ENCODE measurements at places on chromosomes 1 and 21. TPM values are rescaled to one million over a fixed set of nuclear protein-coding genes. Genes with fewer than 3 reads are reported as not detected.
A peak's percentile ranks its signal among the peaks of the same experiment; 100 is the strongest.

Gene BSND
- not detected for polyA plus RNA-seq

GRCh38 chr1:19357299-19357986, 45.3 kb downstream of the SLC66A1 start:
- no peak for DNase-seq

DNA sequence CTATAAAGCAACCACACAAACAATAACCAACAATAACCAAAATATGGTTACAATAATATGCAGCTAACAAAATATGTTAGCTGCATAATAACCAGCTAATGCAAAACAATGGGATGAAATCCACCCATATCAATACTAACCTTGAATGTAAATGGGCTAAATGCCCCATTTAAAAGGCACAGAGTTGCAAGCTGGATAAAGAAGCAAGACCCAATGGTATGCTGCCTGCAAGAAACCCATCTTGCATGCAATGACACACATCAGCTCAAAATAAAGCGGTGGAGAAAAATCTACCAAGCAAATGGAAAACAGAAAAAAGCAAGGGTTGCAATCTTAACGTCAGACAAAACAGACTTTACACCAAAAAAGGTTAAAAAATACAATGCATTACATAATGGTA, 316.5 kb upstream of the NR5A2 start:
- no peak for DNase-seq

GRCh38 chr1:155978973-155979429, 654 bp upstream of the ARHGEF2 start:
- DNase-seq, result peak; percentile 31

DNA sequence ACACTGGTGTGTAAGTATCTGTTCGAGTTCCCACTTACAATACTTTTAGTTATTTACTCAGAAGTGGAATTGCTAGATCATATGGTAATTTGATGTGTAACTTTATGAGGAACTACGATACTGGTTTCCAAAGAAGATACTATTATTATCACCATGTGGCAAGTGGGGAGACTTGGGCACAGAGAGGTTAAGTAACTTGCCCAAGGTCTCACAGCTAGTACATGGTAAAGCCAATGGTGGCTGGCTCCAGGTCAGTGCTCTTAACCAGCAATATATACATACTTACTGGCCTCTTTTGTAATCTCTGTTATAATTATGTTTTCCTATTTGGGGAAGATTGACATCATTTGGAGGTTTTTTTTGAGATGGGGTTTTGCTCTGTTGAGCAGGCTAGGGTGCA, 138.9 kb upstream of the HNRNPU start:
- DNase-seq, result no peak

GRCh38 chr21:44932408-44933181, 7.2 kb upstream of the SLX9 start:
- DNase-seq, result no peak

GRCh38 chr1:79430437-79430836, 423.9 kb upstream of the ADGRL4 start:
- DNase-seq, result no peak

GRCh38 chr21:25039461-25040380, 567.6 kb downstream of the MRPL39 start:
- peak; percentile 5 for DNase-seq

Gene IL19
- not detected for polyA plus RNA-seq

GRCh38 chr1:29415156-29415830, 179.0 kb downstream of the PTPRU start:
- no peak for DNase-seq

DNA sequence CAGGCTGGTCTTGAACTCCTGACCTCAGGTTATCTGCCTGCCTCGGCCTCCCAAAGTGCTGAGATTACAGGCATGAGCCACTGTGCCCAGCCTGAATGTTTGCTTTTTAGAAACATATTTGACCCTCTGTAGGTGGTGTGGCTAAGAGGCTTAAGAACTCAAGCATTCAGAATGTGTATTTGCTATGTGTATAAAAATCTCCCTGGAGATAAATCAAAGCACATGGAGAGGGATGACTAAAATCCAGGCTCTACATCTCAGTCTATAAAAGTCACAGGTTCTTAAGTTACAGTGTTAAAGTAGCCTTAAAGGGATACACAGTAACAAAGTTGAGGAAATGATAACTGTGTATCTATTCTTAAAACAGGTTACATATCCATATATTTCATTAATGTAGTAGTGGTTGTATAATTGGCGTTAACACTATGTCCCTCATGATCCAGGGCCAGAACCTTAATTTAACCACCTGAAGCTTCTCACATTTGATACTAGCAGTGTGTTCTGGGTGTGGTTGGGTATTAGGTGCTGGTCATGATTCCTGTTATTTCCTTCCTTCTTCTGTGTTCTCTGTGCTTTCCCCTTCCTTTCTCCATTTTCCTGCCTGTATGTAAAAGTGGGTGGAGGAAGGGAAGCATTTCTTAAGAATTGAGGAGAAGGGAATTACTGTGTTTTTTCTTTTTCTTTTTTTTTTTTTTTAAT, 16.2 kb downstream of the GIPC2 start:
- peak; percentile 94 for DNase-seq

GRCh38 chr1:28091043-28091781, 2.8 kb upstream of the EYA3 start:
- peak; percentile 72 for DNase-seq

DNA sequence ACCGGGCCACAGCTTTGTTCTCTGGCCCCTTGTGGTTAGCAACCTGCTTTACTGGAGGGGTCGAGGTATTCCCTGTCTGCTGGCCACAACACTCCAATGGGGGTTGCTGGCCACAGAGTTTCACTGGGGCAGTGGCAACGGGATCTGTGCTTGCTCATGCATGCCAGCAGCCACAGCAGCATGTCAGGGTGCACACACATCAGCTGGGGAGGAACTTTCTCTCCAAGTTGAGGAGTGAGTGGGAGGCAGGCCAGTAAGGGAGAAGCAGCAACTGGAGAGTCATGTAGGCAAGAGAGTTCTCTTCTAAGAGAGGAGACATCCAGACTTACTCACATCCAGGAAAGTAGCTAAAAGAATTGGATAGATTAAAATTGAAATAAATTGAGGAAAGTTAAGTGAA, 38.0 kb downstream of the SAMD13 start:
- DNase-seq, result peak; percentile 68

Gene TDRD5
- not detected for polyA plus RNA-seq

GRCh38 chr21:27534206-27534605, 567.3 kb upstream of the ADAMTS5 start:
- no peak for DNase-seq

DNA sequence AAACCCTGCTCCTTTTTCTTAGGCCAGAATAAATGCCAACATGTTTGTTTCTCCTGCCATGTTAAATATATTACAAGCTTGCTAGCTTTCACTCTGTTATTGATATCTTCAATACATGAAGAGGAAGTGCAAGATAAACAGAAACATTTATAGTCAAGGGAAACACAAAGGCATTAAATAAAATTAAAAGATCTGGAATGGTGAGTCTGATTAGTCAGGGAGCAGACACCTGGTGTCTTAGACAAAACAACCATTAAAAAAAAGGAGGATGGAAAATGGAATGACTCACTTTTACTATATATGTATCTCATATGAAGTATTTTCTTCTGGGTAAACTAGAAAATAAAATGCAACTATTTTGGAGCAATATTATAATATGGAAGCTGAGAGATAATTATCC, 123.3 kb downstream of the SMYD3 start:
- no peak for DNase-seq

DNA sequence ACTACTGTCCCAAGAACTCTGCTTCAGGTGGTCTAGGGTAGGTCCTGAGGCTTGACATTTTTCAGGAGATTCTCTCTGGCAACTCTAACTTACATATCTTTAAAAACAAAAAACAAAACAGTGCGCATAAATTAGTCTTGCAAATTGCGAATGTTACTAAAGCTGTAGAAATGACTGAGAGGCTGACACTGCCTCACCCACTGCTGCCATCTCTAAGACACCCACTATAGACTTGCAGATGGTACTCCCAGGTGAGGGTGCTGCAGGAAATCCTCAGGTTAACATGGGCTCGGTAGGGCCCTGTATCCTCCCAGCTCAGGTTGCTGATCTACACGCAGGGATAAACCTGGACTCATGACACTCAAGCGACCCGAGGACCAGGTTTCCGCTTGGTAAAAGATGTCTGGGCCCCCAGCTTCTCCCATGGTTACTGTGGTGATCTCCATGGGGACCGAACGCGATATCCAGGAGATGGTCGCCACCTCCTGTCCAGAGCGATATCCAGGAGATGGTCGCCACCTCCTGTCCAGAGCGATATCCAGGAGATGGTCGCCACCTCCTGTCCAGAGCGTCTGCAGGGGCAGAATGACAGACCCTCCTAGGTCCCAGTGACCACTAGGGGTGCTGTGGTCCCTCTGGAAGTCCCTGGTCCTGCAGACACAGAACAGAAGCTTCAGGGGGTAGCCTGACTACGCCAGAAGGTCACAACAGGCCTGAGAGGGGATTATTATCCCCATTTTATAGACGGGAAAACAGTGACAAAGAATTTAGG, 16.2 kb upstream of the LY9 start:
- DNase-seq, result no peak

DNA sequence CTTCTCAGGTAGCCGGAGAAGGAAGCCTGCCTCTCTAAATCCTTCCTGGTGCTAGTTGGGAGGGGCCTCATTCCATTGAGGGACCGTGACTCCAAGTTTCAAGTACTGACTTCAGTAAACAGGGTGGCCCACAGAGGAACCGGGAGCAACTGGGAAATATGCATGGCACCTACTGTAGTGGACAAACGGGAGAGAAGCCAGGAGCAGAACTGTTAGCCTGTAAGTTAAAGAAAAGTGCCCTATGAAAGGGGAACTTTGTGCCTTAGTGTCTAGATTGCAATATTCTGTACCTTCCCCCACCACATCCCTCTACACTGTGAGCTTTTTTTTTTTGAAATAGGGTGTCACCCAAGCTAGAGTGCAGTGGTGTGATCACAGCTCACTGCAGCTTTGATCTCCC, 33.2 kb upstream of the KANK4 start:
- DNase-seq, result no peak

Gene H3-3A
- polyA plus RNA-seq, result 253 TPM

DNA sequence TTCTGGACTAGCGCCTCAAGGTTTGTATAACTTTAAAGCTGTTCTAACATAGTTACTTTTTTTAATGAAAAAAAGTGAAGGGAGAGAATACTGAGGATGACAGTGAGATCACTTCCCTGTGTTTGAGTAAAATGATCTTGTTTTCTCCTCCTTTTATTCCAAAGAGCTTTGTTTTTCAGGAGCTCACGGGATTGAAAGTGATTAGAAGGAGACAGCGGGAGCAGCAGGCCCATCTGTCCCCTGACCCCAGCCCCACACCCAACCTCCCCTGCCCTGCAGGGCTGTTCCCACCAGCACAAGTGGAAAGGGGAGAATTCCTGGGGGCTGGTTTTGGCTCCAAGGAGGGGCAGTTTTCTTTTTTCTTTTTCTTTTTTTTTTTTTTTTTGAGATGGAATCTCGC, 2.1 kb upstream of the DNMT3L start:
- no peak for DNase-seq

Gene TRAF3IP3
- 0.12 TPM for polyA plus RNA-seq

- DNase-seq, result peak; percentile 68
Measured at GRCh38 chr1:12208764-12209494, 20.9 kb upstream of the VPS13D start.

GRCh38 chr1:117009132-117009531, 7.6 kb downstream of the CD101 start:
- no peak for DNase-seq

DNA sequence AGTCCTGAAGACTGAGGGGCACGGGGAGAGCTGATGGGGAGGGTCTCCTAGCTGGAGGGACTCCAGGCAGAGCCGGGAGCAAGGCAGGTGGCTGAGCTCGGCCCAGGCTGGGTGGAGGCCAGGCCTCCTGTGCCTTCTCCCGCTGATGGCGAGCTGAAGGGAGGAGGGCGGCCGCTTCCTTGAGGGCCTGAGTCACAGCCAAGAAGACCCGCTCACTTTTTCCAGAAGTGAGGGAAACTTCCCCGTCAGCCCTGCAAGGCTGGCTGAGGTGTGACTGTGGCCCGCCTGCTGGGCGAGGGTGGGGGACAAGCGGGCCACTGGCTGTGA, 1.7 kb upstream of the VWA1 start:
- DNase-seq, result peak; percentile 39

DNA sequence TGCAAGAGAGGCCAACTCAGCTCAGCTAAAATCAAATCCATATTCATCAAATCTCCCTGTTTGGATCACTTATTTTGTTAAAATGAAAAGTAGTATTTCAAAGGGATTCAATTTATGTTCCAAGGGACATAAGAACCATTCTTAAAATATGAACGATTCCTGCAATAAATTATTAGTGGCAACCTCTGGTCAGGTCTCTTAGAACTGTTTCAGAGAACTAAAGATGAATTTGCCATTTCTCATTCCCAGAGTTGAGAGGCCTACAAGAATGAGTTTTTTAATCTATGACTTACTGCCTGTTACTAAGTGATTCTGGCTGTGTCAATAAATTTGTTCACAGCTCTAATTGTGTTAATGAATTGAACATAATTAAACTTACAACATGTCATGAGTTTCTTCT, 268.5 kb downstream of the SPATA17 start:
- no peak for DNase-seq

- no peak for DNase-seq
Measured at GRCh38 chr1:230251644-230252191, 174.4 kb downstream of the PGBD5 start.

- no peak for DNase-seq
Measured at GRCh38 chr1:64499966-64500365, 30.0 kb downstream of the CACHD1 start.

DNA sequence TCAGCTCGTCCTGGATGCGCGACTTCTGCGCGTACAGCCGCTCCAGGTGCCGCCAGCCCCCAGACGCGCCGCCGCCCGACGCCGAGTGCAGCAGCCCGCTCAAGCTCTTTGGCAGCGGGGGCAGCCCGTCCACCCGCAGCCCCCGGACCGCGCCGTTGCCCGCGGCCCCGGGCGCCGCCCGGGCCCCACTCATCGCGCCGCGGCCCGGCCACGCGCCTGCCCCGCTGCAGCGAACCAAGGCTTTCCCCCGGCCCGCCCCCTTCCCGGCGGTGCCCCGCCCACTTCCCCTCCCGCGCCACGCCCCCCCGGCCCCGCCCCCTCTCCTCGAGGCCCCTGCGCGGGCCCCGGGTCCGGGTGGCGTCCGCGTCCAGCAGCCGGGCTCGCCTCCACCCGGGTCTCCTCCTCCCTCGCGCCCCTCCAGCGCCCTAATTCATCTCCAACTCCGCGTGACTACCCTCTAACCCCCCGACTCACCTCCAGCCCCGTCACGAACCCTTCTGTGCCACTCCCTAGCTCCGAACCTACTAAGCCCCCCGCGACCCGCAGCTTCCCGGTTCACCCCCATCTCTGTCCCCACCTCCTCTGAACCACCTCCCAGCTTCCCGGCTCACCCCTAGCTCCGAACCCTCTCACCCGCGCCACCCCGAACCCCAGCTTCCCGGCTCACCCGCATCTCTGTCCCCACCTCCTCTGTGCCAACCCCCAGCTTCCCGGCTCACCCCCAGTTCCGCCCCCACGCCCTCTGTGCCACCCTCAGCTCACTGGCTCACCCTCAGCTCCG, at the start of gene FAM89A:
FAM89A (minus strand) TSS at position 236 of the 781 bp plus-strand sequence; CDS start at position 193, 43 bp downstream.
- DNase-seq, result no peak

Gene BMP8A
- polyA plus RNA-seq, result not detected

- DNase-seq, result peak; percentile 98
Measured at GRCh38 chr1:227192163-227192562, 126.1 kb downstream of the CDC42BPA start.

All from IMR-90 (cell line).